ENCODE measurements at places on chromosomes 4 and X. TPM values are rescaled to one million over a fixed set of nuclear protein-coding genes. Genes with fewer than 3 reads are reported as not detected.

Gene CHRDL1
- total RNA-seq = not detected

DNA sequence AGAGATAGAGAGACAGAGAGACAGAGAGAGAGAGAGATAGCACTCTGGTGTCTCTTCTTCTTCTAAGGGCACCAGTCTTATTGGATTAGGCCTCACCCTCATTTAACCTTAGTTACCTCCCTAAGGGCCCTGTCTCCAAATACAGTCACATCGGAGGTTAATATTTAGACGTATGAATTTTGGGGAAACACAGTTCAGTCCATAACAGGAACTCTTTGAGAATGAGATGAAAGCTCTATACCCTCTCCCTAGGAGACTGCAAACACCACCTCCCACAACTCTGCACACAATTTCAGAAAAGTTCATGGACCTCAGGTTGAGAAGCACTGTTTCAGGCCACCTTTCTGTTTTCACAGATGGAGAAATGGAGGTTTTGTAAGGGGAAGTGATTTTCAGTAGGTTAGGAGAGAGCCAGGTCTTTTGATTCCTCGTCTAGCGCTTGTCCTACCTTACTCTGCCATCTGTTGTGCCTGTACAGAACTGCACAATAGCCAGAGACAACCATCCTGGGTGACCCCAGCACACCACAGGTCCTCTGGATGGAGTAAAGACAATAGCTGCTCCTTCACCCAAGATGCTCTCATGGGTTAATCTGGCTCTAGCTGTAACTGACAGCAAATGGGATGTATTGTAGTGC, 16.9 kb upstream of the LOC101059915 start:
- DNase-seq = no peak

GRCh38 chr4:129362691-129363274, 266.8 kb downstream of the C4orf33 start:
- DNase-seq = peak; percentile 12

DNA sequence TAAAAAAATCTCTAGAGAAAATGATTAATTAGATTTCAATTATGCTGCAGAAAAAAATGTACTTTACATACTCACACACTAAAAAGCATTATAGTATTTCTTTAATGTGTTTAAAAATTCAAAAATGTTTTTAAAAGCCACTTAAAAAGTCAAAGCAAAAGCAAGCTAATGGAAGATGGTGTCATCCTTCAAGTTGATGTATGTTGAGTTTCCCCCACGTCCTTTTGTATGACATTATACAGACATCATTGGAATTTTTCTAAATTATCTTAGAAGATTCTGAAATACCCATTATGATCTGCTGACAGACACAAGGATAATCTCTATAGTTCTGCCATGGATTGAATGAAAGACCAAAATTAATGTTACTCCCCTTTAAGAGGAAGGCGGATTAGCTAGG, 393.7 kb upstream of the TENM3 start:
- DNase-seq = no peak
